ENCODE measurements at places on chromosomes 3 and 15. TPM values are rescaled to one million over a fixed set of nuclear protein-coding genes. Genes with fewer than 3 reads are reported as not detected.

The CYP8B1 gene
- total RNA-seq, result not detected

The CNTN3 gene
- not detected for total RNA-seq

The TMCO5A gene
- total RNA-seq, result not detected

The RBPMS2 gene
- not detected for total RNA-seq

The ZMYND10 gene
- total RNA-seq, result 0.39 TPM

The COL8A1 gene
- total RNA-seq, result not detected

The ZPLD1 gene
- total RNA-seq, result not detected

The HES1 gene
- total RNA-seq, result not detected

The ADCY5 gene
- total RNA-seq, result not detected

The LRRC3B gene
- total RNA-seq, result not detected

The KBTBD8 gene
- 30.6 TPM for total RNA-seq

- DNase-seq, result no peak
These were observed 2.2 kb downstream of the INAFM2 start for GRCh38 chr15:40325700-40326099.

GRCh38 chr15:77821188-77821958 is 188.7 kb upstream of the LINGO1 start:
- peak; percentile 56 for DNase-seq

DNA sequence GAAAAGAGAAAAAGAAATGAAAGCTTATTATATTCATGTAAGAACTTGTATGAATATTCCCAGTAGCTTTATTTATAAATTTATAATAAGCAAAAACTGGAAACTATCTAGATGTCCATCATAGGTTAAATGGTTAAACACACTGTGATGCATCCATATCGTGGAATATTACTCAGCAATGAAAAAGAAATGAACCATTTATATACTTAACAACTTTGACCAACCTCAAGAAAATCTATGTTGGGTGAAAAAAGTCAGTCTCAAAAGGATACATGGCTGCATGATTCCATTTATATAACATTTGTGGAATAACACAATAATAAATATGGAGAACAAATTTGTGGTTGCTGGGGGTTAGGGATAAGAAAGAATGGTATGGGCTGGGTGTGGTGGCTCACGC is 713.0 kb upstream of the SGO1 start:
- DNase-seq, result no peak

- DNase-seq, result no peak
These were observed 147.9 kb downstream of the OR4M2 start for GRCh38 chr15:22228101-22228762.

GRCh38 chr15:100780208-100780800 is 99.3 kb upstream of the ALDH1A3 start:
- no peak for DNase-seq

DNA sequence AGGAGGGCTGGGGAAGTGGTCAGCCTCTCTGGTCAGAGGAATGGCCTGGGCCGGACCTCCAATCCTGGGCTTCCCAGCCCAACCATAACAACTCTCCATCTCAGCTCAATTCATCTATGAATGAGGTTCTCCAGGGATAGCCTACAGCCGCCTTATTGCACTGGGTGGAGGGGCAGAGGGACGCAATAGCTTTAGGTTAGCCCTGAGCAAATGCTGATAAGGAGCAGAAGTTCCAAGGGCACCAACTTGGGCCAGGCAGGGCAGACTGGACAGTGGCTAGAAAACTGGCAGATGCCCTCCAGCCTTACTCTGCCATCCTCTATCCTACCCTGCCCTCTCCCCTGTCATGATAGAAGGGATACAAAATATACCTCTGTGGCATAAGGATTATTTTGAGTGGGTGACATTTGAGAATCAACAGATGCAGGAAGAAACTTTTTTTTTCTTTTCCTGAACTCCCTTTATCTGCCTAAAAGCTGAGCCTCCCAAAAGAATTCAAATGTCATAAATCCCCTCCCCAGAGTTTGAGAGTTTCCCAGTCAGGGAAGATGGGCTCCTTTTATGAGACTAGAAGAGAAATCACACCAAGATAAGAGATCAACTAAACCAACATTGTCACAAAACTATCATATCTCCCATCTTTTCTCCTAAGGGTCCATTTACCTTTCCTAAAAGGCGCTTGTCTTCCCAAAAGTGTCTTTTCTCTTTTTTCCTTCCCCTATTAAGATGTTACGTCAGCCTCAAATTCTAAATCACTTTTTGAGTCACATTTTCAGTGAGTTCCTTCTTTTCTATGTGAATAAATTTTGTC is 40.4 kb upstream of the C15orf39 start:
- DNase-seq, result no peak

- DNase-seq, result no peak
These were observed 8.8 kb upstream of the RARB start for GRCh38 chr3:25419251-25419650.

DNA sequence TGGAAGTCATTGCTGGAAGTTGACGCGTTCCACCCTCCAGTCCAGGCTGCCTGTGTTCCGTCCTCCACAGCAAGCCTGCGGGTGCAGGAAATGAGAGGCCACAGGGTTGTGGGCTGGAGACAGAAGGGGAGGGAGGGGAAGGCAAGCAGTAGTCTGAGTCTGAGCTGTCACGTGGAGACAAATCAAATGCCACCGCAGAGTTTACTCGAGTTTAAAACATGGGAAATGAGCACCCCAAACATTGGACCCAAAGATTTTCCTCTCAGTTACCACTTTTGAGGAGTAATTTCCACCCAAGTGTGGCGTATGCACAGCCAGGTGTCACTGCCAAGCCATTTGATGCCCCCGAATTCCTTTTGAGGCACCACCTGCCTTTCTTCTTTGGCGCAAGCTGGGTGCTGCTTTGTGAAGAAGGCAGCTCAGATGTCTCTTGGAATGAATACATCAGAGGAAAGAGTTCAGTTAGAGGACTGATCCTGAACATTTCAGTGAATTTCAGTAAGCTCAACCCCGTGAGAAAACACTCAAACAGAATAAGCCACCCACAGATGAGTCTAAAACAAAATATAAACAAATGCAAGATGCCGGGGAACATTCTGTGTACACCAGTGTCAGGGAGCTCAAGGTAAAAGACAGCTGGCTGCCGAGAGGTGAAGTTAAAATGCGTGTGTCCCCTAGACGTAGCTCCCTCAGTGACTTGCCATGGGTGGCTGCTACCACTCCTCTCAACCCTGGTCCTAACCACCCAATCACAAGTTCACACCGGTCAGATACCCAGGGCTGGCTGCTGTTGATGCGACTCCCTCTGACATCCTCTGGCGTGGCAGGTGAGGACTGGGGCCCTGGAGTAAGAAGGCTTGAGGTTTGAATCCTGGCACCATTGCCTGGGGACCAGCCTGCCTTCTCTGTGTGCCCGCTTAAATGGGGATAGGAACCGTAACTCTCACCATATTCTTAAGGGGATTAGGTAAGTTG is 203.8 kb downstream of the UACA start:
- peak; percentile 67 for DNase-seq

DNA sequence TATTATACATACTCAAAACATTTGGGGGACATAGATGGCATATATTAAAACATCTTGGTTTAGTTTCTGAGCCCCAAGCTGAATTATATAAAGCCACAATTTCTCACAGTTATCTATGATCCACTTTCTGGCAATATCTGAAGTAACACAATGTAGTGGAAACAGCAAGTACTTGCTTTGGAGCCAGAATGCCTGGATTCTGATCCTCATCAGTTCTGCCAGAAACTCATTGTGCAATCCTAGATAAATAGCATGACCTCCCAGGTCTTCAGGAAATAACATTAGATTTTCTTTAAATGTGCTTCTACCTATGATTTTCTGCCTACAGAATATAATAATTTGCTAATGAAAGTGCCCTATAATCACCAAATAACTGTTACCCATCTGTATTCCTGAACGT is 544.9 kb downstream of the NAALADL2 start:
- no peak for DNase-seq

DNA sequence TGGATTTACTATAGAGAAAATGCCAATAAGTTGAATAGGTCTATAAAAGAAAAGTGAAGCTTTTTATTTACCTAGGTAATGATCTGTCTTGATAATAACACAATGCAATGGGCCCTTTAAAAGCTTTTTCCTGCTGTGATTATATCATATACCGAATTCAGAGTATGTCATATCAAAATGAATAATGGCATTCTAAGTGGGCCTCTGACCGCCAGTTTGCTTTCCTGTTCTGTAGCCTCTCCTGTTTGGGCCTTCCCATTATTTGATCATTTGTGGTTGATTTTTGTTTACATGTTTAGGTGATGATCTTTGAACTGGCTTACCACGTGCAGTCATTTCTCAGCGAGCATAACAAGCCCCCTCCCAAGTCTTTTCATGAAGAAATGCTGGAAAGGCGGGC is 14.9 kb downstream of the EIF2AK4 start:
- DNase-seq, result no peak

GRCh38 chr3:127217596-127218453 is 24.9 kb downstream of the PRR23E start:
- DNase-seq, result no peak

DNA sequence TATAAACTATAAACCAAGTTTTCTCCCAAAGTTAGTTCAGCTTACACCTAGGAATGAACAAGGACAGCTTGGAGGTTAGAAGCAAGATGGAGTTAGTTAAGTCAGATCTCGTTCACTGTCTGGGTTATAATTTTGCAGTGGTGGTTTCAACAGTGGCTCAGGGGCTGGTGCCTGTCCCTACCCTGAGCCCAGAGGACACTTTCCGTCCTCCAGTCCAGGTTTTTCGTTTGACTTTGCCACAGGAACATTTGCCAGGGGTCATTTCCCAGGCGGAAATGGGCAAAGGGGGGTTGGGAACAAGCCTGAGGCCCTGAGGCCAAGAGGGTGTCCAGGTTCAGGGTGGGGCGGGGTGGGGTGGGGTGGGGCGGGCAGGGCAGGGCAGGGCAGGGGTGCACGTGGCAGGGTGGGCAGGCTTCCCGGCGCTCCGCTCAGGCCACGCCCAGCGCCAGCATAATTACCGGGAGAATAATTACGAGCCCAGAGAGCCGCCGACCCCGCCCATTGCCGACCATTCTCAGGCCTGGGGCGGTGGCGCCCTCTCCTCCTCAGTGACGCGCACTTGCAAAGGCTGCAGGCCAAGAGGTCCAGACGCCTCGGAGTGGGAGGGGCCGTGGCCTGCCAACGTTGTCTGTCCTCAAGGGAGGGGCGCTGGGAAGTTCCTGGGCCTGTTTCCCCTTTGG is 70.4 kb downstream of the KLF13 start:
- DNase-seq, result no peak

DNA sequence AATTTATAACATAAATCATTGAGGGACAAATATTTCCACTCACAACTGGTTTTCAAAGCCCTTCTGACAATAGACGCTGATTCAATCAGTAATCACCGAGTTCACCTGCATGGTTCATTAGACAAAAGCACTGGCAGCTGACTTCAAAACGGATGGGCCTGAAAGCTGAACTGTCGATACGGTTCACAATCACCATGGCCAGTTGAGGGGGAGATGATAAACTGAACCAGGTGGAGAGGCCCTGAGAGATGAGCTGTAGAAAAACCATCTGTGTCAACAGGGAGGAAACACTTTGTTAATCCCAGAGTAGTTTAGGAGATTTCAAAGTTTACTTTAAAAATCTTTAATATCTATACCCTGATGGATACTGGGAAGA is 75.0 kb downstream of the PEX5L start:
- DNase-seq, result no peak

DNA sequence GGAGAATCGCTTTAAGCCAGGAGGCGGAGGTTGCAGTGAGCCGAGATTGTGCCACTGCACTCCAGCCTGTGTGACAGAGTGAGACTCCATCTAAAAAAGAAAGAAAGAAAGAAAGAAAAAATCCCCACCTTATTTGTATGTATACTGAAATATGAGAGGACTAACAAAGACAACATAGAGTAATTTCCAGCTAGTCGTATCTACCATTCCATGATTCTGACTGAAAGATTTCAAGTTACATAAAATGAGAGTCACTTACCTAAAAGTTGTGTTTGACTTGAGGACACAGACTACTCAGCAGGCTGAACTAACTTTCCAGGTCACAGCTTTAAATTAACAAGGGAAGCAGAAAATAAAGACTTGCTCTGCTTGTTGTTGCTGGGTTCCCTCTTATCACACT is 18.8 kb upstream of the PRKCI start:
- DNase-seq, result no peak

- no peak for DNase-seq
These were observed 45.4 kb downstream of the FGD5 start for GRCh38 chr3:14864131-14864530.

- no peak for DNase-seq
These were observed 1.6 kb downstream of the PLXNA1 start for GRCh38 chr3:126984391-126985131.

DNA sequence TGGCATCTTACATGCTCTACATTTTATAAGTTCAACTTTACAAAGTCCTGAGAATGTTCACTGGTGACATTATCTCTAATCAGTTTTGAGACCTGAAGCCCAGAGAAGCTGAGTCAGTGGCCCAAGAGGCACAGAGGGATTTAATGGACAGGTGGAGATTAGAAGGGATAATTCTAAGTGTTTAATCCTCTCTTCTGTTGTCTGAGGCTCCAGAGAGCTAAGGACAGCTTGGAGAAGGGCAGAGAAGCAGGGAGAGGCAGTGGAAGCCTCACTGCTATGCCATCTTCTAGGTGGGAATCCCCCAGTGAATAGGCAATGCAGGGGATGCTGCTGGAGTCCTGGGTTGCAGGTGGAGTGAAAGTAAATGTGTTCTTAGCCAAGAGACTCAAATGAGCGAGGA is 369.4 kb upstream of the SLCO3A1 start:
- no peak for DNase-seq

DNA sequence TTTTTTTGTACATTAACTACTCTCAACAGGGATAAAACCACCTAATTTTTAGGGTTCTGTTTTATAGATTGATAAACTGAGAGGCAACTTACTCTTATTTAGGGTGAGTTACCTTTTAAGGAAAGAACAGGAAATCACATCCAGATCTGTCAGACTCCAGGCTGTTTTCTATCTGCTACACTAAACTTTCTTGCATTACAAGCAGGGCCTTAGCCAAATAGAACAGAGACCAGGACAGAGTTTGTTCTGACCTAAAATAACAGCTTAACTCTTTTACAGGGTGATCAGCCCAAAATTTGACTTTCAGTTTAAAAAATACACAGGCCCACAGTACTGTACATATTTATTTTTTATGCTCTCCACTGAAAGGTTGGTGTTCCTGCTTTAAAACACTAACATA is 38.6 kb downstream of the SGO1 start:
- no peak for DNase-seq

DNA sequence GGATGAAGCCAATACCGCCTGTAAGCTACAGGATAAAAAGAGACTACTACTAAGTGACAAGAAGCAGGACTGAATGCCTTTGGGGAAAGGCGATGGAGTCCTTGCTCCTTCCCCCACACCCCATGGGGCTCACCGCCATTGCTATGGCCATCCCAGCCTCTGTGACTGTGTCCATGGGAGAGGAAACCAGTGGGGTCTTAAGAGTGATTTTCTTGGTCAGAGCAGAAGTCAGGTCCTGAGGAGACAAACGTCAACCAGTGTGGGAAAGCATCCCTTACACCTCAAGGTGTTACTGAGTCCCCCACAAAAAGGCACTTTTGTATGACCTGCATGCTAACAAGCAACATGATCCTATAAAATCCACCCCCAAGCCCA is 913 bp downstream of the IMPDH2 start:
- no peak for DNase-seq

GRCh38 chr3:65632414-65632813 is 406.3 kb downstream of the MAGI1 start:
- DNase-seq, result no peak

Data from activated naive CD8-positive, alpha-beta T cell treated with anti-CD3 and anti-CD28 coated beads for 36 hours (primary cell).